GM23338 (cell line): ENCODE measurements at places on chromosomes 6 and 20. TPM values are rescaled to one million over a fixed set of nuclear protein-coding genes. Genes with fewer than 3 reads are reported as not detected.

GRCh38 chr6:129210684-129211083 is 327.7 kb downstream of the LAMA2 start:
- no peak overlapping the region for H3K27ac ChIP-seq
- DNase-seq, result no peak
- H3K4me1 ChIP-seq, result no peaks in the 10 kb centered on the region
- no peaks in the 10 kb centered on the region for H3K36me3 ChIP-seq
- no peak overlapping the region for H3K4me3 ChIP-seq

GRCh38 chr6:7406743-7407142 is 17.1 kb downstream of the RIOK1 start:
- no peak overlapping the region for H3K4me3 ChIP-seq
- H3K4me1 ChIP-seq, result no peaks in the 10 kb centered on the region
- H3K36me3 ChIP-seq, result peaks cover 79% of the 10 kb centered on the region
- H3K27ac ChIP-seq, result no peak overlapping the region
- H3K27me3 ChIP-seq, result no peaks in the 10 kb centered on the region

DNA sequence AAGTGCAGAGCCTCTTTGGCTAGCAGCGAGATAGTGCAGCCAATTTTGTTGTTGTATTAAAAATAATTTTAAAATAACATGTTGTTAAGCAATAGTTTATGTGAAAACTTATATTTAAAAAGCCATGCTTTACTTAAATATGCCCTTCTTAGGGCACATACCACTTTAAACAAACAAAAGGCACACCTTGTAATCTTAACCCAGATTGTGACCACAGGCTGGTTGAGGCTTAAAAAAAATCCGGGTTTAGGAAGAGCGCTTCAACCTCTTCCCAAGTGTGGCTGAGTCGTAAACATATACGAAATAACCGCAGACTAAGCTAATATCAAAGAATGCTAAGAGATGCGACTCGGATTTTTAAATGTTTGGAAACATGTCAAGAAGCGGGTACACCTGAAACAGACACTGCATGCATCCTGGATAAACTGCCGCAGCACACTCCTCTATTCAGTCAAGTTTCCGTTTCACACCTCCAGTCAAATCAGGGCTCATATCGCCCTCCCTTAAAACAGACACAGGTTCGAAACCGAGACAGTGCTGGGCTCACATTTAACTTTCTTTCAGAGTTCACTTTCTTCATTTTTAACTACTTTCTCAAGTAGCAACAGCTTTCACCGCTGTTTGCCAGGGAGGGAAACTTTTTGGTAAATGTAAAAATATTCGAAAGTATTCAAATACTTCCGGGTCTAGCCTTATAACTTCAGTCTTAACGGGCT is 1.5 kb downstream of the DEK start:
- H3K27ac ChIP-seq, result peak overlapping the region; percentile 94
- no peak for DNase-seq
- peaks cover 6% of the 10 kb centered on the region; the same call in 1 of the 2 replicates for H3K36me3 ChIP-seq
- H3K27me3 ChIP-seq, result peaks cover 7% of the 10 kb centered on the region; the same call in 1 of the 2 replicates

- no peak overlapping the region for H3K27ac ChIP-seq
- no peak for DNase-seq
- H3K4me3 ChIP-seq, result no peak overlapping the region
Measured at GRCh38 chr6:121235386-121235785, 98.9 kb downstream of the TBC1D32 start.

DNA sequence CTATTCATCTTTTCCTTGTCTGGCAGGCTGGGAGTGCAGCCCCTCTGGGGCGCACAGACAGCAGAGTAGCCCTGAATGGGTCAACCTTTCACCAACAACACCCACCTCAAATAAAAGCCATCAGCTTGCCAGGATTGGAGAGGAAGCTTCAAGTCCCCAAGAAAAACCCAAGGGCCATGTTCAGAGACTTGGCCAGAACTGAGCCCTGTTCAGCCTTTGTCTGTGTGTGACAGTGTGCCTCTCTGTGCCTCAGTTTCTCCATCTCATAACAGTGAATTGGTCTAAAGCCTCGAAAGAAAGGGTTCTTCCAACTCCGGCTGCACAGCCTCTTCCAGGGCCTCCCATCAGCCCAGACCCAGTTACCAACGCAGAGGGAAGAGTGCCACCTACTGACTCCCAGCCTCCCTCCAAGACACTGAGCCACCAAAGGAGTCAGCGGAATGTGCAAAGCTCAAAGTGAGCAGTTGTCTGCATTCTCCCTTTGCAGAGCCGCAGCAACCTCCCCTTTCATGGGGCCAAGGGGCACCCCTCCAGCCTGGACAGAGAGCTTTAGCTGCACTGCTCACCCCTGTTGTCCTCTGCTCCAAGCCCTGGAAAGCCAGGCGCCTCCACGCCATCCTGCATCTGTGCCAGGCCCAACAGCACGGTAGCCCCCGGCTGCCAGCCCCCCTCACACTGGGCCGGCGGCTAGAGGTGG is 82.7 kb upstream of the TOP1 start:
- H3K27ac ChIP-seq, result no peak overlapping the region
- no peaks in the 10 kb centered on the region for H3K27me3 ChIP-seq
- no peaks in the 10 kb centered on the region for H3K36me3 ChIP-seq
- H3K4me3 ChIP-seq, result no peak overlapping the region
- DNase-seq, result peak; percentile 86
- H3K4me1 ChIP-seq, result no peaks in the 10 kb centered on the region

DNA sequence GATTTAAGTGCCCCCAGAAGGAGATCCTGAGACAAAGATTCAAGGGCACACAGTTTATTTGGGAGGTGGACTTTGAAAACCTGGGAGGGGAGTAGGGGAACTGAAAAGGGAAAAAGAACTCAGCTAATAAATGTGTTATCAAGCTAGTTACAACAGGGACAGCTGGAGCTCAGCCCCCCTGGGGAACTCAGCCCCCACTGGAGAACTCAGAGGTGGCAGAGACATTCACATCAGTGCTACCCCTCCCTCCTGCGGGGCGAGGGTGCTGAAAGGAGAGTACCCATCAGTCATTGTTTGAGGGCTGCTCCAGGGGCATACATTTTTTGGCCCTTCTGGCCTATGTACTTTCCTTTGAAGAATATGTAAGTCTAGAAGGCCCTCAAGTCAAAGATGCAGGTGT is 101.4 kb downstream of the LRFN2 start:
- DNase-seq, result no peak
- no peak overlapping the region for H3K4me3 ChIP-seq
- no peaks in the 10 kb centered on the region for H3K27me3 ChIP-seq
- no peak overlapping the region for H3K27ac ChIP-seq

DNA sequence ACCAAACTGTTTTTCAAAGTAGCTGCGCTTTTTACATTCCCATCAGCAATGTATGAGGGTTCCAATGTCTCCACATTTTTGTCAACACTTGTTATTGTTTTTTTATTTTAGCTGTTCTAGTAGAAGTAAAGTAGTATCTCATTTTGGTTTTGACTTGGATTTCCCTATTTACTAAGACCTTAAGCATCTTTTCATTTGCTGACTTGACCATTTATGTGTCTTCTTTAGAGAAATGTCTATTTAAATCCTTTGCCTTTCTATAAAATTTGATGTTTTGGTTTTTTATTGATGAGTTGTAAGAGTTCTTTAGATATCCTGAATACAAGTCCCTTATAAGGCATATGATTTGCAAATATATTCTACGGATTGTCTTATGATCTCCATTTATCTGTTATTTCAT is 110.6 kb downstream of the CD164 start:
- no peaks in the 10 kb centered on the region for H3K27me3 ChIP-seq
- no peak overlapping the region for H3K27ac ChIP-seq
- peaks cover 10% of the 10 kb centered on the region; the same call in 1 of the 2 replicates for H3K36me3 ChIP-seq
- DNase-seq, result no peak
- no peak overlapping the region for H3K4me3 ChIP-seq

DNA sequence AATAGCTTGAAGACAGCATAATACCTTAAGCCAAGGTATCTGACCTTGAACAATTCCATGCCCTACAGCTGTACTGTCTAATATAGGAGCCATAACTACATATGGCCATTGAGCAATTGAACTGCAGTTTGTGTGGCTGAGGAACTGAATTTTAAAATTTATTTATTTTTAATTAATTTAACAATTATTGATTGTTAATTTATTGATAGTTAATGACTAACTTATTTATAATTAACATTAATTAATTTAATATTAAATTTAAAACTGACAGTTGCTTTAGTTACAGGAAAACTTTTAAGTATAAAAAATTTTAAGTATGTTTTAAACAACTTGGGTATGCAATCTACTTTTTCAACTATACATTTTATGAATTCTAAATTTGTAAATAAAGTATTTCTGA is 12.3 kb upstream of the MYB start:
- no peak for DNase-seq
- H3K4me3 ChIP-seq, result no peak overlapping the region
- no peaks in the 10 kb centered on the region for H3K36me3 ChIP-seq
- no peaks in the 10 kb centered on the region for H3K4me1 ChIP-seq
- no peak overlapping the region for H3K27ac ChIP-seq

- H3K36me3 ChIP-seq, result peaks cover 5% of the 10 kb centered on the region; the same call in 1 of the 2 replicates
- H3K4me3 ChIP-seq, result no peak overlapping the region
- H3K27me3 ChIP-seq, result no peaks in the 10 kb centered on the region
- no peaks in the 10 kb centered on the region for H3K4me1 ChIP-seq
- DNase-seq, result no peak
Measured at GRCh38 chr6:112592159-112592558, 245.0 kb downstream of the RFPL4B start.

DNA sequence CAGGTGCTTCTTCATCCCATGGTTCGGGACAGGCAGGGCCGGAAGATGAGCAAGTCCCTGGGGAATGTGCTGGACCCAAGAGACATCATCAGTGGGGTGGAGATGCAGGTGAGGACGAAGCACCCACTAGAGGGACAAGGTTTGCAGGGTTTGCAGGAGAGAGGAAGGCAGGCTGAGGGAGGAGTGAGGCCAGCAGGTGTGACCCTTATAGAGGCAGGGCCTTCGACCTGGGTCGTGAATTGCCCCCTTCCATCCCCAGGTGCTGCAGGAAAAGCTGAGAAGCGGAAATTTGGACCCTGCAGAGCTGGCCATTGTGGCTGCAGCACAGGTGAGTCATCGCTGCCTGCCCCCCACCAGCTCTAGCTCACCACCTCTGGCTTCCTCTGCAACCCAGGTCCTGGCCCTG is 8.4 kb downstream of the VARS2 start:
- H3K36me3 ChIP-seq, result no peaks in the 10 kb centered on the region; the same call in 1 of the 2 replicates
- no peak for DNase-seq
- H3K27me3 ChIP-seq, result no peaks in the 10 kb centered on the region
- no peaks in the 10 kb centered on the region for H3K4me1 ChIP-seq
- no peak overlapping the region for H3K27ac ChIP-seq

GRCh38 chr6:149356081-149356750 is 38.7 kb downstream of the TAB2 start:
- no peak for DNase-seq
- peak overlapping the region; percentile 14; the same call in 1 of the 2 replicates for H3K27ac ChIP-seq
- no peaks in the 10 kb centered on the region for H3K27me3 ChIP-seq
- peaks cover 21% of the 10 kb centered on the region for H3K4me1 ChIP-seq
- no peak overlapping the region for H3K4me3 ChIP-seq

- H3K36me3 ChIP-seq, result no peaks in the 10 kb centered on the region
- no peak for DNase-seq
- H3K27ac ChIP-seq, result no peak overlapping the region
- H3K4me1 ChIP-seq, result no peaks in the 10 kb centered on the region
Measured at GRCh38 chr6:146481527-146481926, 62.1 kb upstream of the RAB32 start.

GSTA2 gene
- total RNA-seq, result not detected in 2 replicates

SLC52A3 gene
- 3.6 and 4.5 TPM in 2 replicates for total RNA-seq

JAG1 gene
- 42.0 and 46.5 TPM in 2 replicates for total RNA-seq

FANCE gene
- 18.5 and 25.5 TPM in 2 replicates for total RNA-seq

PAK5 gene
- total RNA-seq, result 1.1 and 1.2 TPM in 2 replicates

C6orf52 gene
- 0.47 TPM in 1 of 2 replicates, not detected in the other for total RNA-seq
